Activated T-cell treated with anti-CD3 and anti-CD28 coated beads for 4 hours (primary cell): ENCODE measurements at places on chromosomes 2 and 18.

- no peak for DNase-seq
These were observed 623.9 kb downstream of the CNTNAP5 start for GRCh38 chr2:124649001-124649400.

- no peak for DNase-seq
These were observed 134.8 kb downstream of the RTP5 start for GRCh38 chr2:242004223-242004901.

- no peak for DNase-seq
These were observed 66.6 kb downstream of the STPG4 start for GRCh38 chr2:47088371-47089082.

- no peak for DNase-seq
These were observed 633 bp upstream of the ARMC9 start for GRCh38 chr2:231197706-231198290.
